Kidney (tissue), 22 donors: ENCODE measurements at places on chromosomes 5 and 9.

DNA sequence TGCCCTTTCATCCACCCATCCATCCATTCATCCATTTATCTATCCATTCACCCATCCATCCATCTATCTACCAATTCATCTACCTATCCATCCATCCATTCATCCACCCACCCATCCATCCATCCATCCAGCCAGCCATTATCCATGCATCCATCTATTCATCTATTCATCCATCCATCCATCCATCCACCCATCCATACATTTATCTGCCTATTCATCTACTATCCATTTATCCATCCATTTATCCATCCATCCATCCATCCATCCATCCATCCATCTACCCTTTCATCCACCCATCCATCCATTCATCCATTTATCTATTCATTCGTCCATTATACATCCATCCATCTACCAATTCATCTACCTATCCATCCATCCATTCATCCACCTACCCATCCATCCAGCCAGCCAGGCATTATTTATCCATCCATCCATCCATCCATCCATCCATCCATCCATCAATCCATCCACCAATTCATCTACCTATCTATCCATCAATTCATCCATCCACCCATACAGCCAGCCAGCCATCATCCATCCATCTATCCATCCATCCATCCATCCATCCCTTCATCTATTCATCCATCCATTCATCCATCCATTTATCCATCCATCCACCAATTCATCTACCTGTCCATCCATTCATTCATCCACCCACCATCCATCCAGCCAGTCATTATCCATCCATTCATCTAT, 10.2 kb downstream of the COL27A1 start:
- DNase-seq, result no peak

DNA sequence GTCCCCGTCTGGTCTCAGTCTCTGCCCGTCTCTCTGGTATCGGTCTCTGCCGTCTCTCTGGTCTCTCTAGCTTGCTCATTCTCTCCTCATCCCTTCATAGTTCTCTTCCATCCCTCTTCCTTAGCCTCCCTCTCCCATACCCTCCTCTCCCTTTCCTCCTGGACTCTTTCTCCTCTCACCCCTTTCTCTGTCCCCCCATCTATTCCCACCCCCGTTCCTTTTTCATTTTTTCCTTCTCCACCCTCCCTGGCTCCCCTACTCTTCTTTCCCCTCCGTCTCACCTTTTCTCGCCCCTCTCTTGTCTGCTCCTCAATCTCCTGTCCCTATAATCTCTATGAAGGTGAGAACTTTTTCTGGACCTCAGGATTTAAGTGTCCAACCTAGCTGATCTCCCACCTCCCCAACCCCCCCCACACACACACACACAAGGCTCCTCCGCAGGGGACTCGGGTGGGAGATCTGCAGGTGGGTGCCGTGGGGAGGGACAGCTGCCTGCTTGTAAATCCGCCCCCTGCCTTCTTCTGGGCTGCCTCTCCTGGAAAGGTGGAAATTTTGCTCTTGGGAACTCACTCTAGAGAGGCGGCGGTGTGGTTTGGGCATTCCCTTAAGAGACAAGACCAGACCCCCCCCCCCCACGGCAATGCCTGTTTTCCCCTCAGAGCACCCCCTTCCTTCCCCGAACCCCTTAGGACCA, 953 bp downstream of the UBE2QL1 start:
- DNase-seq, result no peak

DNA sequence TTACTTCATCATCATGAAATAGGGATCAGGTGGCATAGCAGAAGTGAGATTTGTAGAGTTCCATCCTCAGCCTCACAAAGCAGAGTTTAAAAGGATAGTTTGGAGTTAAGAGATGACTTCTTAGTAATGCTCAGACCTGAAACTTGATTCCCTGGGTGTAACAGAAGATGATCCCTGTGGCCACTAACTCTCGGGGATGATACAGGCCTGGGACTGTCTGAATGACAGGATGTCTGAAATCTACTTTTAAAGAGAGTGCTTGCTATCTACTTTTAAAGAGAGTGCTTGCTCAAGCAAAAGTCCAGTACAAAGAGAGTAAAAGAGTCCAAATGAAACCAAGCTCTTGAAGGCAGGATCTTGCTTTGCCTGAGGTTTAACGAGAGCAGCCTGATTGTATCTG, 14.6 kb downstream of the ADAMTS16 start:
- no peak for DNase-seq

DNA sequence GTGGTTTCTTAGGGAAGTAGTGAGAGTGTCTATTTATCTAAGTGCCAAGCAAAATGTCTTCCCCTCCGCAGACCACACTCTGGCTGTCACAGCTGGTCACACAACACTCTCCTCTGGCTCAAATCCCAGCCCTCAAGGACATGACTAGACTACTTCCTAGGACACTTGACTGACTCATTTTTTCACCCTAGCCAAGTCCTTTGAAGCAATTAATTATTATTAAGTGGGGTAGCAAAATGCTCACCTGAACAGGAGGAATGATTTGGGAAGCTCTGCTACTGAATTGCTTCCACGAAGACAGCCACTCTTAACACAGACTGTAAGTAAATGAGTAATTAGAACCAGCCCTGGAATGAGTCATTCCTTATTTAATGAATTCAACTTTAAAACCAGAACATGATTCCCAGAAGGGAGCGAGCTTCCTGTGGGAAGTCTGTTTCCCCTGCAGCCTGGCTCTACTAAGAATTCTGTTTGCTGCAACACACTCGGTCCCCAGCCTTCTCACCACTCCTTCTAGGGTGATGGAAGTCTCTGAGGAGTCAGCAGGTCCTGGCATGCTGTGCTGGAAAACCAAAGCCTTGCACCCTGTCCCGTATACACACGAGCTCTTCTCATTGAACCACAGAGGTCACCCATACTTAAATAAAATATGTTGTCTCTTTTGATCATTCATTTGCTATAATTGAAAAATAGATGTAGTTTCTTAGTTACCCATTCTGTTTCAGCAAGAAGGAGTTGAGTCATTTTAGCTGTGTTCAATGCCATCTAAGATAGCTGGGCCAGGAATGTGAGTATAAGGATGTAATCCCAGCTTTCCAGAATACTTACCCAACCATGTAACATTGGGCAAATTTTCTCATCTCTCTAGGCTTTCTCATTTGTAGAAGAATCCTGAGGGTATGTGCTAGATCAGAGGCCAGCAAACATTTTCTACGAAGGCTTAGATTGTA, 218.6 kb upstream of the RASEF start:
- DNase-seq, result peak; percentile 73

DNA sequence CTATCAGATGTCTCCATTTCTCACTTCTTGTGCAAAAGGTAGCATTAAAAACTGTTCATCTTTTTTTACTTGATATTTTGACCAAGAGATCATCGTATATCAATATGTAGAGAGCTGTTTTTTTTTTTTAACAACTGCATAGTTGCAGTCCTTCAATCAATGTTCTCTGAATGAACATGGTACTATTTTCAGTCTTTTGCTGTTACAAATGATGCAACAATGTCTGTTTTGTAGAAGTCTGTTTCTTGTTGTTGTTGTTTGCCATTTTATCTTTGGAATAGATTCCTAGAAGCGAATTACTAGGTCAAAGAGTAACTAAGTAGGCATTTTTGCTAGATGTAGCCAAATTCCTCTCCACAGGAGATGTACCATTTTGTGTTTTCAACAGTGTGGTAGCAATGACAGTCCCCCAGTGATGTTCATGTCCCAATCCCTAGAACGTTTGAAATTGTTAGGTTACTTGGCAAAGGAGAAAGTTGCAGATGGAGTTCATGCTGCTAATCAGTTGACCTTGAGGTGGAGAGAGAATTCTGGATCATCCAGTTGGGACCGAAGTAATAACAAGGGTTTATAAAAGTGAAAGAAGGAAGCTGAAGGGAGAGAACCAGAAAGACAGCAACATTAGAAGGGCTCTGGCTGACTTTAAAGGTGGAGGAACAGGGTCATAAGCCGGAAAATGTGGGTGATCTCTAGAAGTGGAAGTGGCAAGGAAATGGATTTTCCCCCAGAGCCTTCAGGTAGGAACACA, 6.3 kb downstream of the MTREX start:
- no peak for DNase-seq

GRCh38 chr9:20462410-20462809, 159.9 kb downstream of the MLLT3 start:
- DNase-seq, result no peak

GRCh38 chr9:109064963-109065702, 51.8 kb upstream of the CTNNAL1 start:
- DNase-seq, result no peak

GRCh38 chr5:79699763-79700400, 10.2 kb downstream of the CMYA5 start:
- peak; percentile 8 for DNase-seq

GRCh38 chr5:17394086-17394485, 103.9 kb upstream of the TAF11L2 start:
- DNase-seq, result no peak

DNA sequence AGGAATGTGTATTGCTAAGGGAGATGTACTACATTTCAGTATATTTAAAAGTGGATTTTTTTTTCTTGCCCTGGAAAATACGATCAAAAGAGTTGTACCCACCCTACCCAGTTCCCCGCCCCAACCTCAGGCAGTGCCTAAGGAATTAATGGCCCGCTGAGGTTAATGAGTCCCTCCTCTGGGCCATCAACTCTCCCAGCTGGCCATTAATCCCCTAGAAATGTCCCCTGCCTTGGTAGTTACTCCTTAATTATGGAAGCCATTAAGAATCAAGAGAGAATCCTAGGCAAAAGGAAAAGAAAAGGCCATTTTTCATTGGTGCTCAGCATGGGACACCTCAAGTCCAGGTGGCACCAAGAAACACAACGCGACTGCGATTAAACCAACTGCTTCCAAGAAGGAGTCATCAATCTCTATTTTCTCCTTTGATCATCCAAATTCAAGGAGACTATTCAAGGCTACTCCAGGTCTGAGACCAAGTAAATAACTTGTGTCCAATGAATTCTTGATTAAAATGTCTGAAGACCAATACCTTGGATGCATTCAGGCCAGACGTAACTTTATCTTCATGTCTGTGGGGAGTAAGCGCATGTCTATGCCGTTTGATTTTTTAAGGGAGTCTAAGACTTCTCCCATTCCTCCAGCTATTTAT, 1962.2 kb upstream of the WWC1 start:
- DNase-seq, result peak; percentile 67

- DNase-seq, result no peak
These were observed 10.4 kb downstream of the TMOD1 start for GRCh38 chr9:97511655-97512427.
